ENCODE measurements at places on chromosomes 7 and 10.

- no peak for DNase-seq
These were observed 287.2 kb upstream of the MKLN1 start for GRCh38 chr7:131040467-131040932.

GRCh38 chr7:73504017-73504416, 18.1 kb downstream of the BAZ1B start:
- DNase-seq = no peak

DNA sequence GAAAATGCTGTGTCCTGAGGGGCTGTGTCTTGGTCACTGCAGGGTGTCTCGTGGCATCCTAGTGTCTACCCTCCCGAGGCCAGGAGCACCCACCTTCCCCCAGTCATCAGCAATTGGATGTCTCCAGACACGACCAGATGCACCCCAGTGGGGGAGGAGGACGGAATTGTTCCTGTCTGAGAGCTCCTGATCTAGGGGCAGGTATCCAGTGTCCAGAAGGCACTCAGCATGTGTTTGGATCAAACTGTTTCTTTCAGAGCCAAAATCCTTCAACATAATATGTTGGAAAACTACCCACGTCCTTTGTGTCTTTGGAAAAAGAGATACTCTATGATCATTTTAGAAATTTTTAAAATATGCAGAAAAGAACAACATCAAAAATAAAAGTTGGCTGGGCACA, 16.9 kb downstream of the PRKRIP1 start:
- no peak for DNase-seq

- no peak for DNase-seq
These were observed 67.1 kb upstream of the DUSP5 start for GRCh38 chr10:110430340-110431273.

DNA sequence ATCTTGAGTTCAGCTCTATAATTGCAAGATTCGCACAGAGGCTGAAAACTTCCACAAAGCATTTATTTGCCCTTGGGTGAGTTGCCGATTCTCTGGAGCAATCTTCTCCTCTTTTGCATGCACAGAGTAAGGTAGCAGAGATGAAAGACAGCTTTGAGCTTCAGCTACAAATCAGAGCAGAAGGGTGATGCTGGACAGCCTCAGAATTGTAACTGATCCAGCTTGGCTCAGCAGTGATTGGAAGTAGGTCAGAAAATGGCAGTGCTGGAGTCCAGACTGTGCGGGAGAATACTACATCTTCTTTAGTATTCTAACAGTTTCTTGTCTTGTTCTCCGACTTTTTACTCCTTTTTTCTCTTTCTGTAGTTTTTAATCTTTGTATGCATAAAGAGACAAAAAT, 55.4 kb upstream of the CDC14C start:
- no peak for DNase-seq

DNA sequence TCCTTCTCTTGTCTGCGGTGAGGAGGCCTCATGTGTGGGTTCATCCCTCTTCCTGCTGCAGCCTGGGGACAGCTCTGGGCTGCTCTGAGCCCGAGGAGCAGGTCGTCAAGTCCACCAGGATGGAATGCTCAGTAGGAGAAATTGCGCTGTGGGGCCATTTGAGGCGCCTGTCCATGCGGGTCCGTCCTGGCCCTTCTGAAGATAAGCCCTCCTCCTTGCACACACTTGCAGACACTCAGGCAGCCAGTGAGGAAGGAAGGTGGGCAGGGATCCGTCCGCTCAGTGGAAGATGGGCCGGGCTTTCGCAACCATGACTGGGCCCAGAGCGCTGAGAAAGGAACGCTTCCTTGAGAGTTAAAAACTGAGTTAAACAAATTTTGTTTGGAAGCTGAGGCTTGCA, 356.8 kb downstream of the GLRX3 start:
- no peak for DNase-seq

GRCh38 chr7:32298408-32299132, 191.6 kb downstream of the LSM5 start:
- DNase-seq = no peak

GRCh38 chr7:90816511-90817142, 220.5 kb downstream of the CDK14 start:
- no peak for DNase-seq

GRCh38 chr10:132977807-132978206, 35.4 kb upstream of the CFAP46 start:
- DNase-seq = no peak

GRCh38 chr10:97764519-97764931, 7.3 kb downstream of the SFRP5 start:
- DNase-seq = no peak

DNA sequence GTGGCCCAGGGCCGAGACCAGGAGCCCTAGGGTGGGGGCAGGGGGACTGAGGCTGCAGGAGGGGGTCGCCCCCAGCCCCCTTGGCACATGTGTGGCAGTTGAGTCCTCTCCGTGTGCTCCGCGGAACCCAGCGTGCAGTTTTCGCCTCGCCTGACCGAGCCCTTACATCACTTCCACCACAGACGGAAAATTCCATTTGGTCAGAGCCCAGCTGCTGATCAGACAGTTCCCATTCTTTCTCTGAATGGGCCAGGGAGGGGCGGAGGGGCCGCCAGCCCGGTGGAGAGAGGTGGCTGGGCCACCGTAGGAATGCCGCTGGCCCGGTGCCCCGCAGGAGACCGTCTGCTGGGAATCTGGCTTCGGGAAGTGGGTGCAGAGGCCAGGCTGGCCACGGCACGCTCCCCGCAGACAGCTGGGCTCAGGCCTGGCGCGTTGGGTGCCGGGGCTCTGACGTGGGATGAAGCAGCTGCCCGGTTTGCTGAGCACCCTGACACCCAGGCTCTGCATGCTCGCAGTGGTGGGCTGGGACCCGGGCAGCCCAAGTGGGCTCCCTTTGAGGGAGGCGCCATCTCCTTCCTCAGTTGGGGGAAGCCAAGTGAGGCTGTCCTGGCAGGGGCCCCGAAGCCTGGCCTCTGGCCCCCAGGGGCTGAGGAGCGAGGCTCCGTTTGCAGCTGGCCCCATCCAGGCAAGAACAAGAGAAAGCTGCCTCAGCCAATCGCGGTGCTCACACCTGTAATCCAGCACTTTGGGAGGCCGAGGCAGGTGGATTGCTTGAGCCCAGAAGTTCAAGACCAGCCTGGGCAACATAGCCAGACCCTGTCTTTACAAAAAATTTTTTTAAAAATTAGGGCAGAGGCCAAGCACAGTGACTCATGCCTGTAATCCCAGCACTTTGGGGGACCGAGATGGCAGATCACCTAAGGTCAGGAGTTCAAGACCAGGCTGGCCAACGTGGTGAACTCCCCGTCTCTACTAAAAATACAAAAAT, 9.9 kb downstream of the TTYH3 start:
- DNase-seq = no peak

Data from NCI-H1436 treated with DMSO at 0.1 percent for 48 hours (cell line).